ENCODE measurements at places on chromosomes 12 and 14.

DNA sequence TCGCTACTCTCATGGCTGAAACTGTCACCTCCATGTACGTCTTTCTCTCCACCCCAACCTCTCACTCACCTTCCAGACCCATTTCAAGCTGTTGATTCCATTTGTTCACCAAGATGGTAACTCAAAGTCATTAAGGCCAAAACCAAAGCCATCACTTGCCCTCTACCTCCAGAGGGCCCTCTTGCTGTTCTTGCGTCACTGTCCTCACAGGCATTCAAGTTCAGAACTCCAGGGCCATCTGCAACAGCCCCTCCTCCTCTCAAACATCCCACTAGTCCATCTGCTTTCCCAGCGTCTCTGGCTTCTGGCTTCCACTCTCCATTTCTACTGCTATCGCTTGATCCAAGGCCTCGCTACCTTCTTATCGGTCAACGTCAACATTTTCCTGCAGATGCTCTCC lies 74.5 kb downstream of the VWF start:
- DNase-seq = no peak

DNA sequence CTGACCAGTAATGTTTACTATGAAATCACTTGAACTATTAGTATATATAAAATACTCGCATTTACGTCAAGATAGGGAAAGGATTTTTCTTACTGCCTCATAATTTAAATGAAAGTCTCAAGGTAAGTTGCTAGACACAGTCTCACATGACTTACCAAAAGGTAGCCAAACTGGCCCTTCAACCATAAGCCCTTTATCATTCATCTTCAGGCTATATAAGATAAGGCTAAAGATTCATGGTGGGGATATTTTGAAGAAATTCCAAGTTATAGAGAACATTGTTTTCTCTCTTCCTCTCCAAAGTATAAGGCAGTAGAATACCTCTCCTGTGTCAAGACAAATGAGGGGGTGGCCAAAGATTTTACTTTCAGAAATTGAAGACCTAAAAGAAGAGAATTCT lies 23.4 kb downstream of the KIF21A start:
- DNase-seq = no peak

DNA sequence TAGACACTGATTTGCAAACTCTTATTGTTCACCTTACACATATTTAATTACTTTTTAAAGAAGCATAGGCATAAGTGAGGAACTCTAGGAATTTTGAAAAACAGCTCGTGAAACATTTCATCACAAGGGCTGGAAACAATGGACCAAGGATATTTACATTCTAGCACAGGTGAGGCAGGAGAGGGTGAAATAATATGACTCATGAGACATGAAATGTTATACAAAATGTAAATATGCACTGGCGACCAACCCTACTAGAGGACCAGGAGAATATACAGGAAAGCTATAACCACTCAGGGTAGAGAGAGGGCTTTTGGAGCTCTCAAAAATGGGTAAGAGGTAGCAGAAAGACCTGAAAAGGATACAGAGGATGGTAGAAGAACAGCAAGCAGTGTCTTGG lies 115.3 kb downstream of the PTGER2 start:
- DNase-seq = no peak

GRCh38 chr12:14999695-15000365 lies 27.0 kb downstream of the PDE6H start:
- no peak for DNase-seq

GRCh38 chr14:35883677-35884293 lies 57.6 kb downstream of the BRMS1L start:
- no peak for DNase-seq
